ENCODE measurements at places on chromosomes 16 and 17.

DNA sequence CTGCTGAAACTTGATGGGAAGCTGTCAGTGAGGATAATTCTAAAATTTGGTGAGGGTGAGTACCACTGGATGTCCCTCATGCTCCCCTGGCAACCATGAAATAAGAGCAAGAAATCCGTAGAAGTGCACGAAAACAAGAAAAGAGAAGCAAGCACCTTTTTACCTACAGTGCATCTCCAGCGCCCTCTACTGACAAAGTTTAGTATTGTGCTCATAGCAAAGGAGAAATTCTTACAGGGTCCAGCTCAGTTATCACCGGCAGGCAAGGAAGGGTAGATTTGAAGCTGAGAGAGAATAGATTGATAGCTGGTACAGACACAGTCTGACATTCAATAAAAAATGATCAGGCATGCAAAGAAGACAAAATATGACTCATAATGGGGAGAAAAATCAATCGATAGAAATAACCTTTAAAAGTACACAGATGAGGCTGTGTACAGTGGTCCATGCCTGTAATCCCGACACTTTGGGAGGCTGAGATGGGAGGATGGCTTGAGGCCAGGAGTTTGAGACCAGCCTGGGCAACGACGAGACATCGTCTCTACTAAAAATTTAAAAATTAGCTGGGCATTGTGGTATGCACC is 28.3 kb upstream of the TEX2 start:
- DNase-seq, result no peak

GRCh38 chr17:27701963-27702362 is 71.0 kb downstream of the LGALS9 start:
- no peak for DNase-seq

DNA sequence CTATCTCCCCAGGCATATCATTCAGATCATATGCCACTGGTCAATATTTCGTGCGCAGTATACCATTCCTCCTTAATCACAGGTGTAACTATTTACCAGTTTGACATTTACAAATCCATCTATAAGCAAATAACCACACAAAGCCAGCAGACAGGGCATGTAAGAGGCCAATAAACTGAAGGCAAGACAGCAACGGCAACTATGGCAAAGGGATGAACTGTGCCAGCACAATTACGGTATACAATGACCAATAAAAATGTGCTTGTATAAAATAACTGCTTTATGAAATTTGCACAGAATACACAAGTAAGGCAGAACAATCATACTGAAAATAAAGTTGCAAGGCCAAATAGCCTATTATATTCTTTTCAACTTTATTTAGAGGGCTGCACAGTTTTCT is 9.2 kb downstream of the NETO2 start:
- DNase-seq, result no peak

DNA sequence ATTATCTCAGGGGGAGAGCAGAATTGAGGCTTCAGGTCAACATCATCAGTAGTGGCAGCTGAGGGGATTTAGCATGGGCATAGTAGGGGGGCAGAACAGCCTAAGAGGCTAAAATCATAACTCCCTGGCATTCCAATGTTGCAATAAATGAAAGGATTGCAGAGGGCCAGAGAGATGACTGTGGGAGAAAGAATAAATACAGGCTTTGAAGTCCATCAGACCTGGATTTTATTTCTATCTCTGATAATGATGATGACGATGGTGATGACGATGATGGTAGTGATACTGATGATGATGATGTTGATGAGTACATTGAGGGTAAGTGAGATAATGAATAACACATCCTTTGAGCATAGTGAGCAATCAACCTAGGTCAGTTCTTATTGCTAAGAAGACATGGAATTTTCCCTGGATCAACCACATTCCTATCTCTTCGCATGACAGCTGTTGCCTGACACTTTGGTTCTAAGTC is 107.4 kb upstream of the CDH11 start:
- no peak for DNase-seq

- no peak for DNase-seq
These were observed 412.1 kb downstream of the CA10 start for GRCh38 chr17:51746421-51746820.

- peak; percentile 38 for DNase-seq
These were observed 13.5 kb upstream of the DYNLRB2 start for GRCh38 chr16:80527297-80527696.

DNA sequence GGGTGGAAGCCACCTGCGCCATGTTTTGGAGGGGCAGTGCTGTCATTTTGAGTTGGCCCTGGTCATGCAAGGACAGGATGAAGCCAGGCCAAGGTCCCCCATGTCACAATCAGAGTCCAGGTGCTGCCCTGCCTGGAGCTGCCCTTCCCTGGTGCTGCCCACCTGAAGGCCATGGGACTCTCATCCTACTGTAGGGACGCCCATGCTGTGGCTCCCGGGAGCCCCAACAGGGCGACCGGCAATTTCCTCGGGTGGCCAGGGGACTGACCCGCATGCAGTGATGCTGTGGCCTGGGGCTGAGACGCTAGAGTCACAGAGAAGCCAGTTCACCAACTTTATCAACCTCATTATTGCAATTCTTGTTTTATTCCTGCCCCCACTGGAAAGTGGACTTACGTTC is 8.0 kb downstream of the CCL17 start:
- no peak for DNase-seq

GRCh38 chr16:81873206-81873605 is 94.1 kb downstream of the PLCG2 start:
- no peak for DNase-seq

GRCh38 chr17:13534946-13535345 is 66.8 kb downstream of the HS3ST3A1 start:
- DNase-seq, result no peak

- no peak for DNase-seq
These were observed 20.0 kb upstream of the ITGA3 start for GRCh38 chr17:50035945-50036344.

GRCh38 chr17:8341456-8341855 is 1.8 kb downstream of the ODF4 start:
- DNase-seq, result no peak

DNA sequence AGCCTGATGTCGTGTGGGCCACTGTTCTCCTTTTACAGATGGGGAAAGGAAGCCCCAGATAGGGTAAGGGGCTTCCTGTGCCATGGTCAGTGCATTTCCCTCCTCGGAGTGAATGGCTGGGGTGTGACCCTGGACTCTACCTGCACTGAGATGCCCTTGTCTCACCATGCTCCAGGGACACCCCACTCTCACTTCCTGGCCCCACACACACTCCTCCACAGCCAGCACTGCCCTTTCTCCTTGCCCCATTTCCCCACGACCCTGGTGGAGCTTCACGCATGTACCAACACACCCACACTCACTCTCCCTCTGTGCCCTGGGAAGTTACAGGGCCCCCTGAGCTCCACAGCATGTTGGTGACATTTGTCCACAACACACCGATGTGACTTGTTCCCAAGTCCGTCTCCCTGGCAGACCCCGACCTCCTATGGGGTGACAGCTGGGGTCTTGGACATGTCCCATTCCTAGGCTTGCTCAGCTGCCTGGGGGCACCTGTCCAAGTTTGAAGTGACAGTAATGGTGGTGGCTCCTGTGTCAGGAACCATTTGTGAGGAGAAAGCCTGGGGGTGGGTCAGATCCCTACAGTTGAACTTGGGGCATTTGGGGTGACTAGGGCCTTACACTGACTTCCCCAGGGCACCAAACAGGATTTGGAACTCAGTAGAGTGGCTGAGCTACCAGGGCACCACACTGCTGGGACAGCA is 47.4 kb downstream of the PECAM1 start:
- no peak for DNase-seq

DNA sequence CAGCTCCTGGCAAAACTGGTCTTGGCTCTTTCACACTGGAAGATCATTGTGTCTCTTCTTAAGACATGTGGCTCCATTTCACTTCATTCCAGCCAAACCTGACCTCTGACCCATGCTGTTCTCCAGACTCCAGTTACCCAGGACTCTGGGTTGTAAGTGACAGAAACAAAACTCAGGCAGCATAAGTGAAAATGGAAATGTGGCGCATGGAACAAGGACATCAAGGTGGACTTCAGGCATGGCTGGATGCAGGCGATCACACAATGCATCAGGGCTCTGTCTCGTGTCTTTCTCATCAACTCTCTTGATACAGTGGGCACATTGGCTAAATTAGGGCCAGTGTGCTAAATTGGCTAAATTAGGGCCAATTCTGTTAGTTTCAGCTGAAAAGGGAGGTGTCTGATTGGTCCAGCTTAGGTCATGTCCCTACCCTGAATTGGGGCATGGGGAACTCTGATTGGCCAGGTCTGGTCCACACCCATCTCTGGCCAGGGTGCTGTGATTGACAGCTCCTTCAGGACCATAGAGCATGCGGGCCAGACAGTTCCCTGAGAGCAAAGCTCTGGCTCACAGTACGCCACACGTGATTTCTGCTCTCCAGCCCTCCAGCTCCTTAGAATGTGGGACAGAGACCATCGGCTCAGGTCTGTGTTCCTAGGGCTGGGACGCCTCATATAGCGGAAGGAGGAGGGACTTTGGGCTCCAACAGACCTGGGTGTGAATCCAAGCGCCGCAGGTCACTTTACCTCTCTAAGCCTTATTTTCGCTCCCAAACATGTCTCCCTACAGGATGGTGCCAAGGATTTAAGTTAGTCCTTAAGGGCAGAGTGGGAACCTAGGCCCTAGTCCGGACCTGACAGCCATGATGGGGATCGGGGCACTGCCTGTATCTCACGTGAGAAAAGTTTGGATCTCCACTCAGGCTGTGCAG is 17.5 kb downstream of the SOCS1 start:
- DNase-seq, result no peak

DNA sequence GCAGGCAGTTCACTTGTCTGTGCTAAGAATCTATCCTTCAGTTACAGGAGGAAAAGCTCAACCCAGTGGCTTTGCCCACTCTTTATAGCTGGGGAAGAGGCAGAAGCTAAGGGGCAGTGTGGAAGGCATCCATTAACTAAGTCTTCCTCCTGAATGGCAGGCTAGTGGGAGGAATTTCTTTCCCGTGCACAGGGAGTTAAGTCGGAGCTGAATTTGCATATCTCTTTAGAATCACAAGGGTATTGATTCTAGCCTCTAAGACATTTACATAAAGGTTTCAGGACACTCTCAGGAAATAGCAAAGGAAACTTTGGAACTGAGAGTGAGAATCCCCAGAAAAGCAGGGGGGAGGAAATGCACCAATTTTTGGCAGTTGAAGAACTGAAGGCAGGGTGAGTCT is 245.6 kb downstream of the CA10 start:
- no peak for DNase-seq

DNA sequence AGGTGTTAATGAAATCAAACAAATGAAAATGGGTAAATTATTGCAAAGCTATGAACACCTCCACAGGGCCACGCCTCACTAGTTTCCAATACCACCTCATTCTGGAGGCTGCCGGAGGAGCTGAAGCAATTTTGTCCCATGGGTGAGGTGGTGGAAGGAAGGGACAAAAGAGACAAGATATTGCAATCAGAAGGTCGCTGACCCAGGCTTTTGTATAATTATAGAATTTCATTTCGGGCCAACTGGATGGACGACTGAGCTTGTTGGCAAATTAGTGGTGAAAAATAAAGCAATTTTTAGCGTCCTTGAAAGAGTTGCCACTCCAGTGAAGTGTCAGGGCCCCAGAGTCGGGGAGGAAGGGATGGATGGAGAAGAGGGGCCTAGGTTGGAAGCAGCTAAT is 147.9 kb downstream of the CYLD start:
- DNase-seq, result no peak

DNA sequence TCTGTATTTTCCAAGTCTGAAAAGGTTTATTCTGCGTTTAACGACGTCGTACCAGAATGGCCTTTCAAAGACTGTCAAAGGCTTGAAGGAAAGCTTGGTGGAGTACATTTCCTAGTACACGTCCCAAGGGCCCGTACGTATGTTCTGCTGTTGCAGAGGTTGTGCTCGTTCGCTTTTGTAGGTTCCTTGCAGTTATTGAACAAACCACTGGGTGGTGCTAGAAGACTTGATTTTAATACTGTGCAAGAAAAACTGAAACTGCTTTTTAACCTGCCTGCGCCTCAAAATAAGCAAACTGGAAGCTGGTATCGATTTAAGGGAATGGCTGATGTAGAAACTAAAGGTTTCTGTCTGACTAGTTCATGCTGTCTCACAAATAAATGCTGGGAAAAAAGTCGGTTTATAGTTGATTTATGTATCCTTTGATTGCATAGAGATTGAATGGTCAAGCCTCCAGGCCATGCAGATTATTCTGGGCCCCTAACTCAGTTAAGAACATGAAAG is 54.6 kb downstream of the USP10 start:
- DNase-seq, result peak; percentile 41

DNA sequence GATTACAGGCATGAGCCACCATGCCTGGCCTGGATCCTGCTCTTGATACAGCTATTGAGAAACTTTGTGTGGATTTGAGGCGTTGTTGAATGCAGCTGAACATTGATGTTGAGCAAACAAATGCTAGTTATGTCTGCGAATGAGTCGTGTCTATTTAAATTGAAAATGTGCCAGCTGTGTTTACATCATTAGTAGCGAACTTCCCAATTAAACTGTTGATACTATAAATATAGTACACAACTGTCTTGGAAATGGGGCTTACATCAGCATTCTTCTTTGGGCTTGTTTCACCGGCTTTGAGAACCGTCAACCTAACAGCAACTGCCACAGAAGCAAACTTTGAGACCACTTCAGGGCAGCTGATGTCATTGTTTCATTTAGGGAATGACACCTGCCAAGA is 251.9 kb downstream of the RBFOX1 start:
- DNase-seq, result no peak

- no peak for DNase-seq
These were observed 1260.0 kb downstream of the CDH8 start for GRCh38 chr16:60776281-60776680.

DNA sequence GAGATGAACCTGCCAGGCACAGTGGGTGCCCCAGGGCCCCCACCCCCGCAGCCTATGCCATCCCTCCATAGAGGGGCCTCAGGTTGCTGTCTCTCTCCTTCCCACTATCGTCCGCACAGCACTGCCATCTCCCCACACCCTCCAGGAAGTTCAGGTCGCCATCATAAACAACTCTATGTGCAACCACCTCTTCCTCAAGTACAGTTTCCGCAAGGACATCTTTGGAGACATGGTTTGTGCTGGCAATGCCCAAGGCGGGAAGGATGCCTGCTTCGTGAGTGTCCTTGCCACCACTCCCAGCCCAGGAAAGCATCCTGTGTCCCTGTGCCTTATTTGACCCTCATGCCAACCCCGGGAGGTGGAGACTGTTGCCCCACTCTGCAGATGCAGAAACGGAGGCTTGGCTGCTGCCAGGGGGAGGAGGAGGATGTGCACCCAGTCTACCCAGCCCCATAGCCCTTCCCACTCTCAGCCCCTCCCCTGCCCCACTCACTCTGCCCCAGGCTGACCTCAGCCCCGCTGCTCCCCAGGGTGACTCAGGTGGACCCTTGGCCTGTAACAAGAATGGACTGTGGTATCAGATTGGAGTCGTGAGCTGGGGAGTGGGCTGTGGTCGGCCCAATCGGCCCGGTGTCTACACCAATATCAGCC is 3.9 kb downstream of the PRSS21 start:
- DNase-seq, result no peak

Measured in activated CD4-positive, CD25-positive, alpha-beta regulatory T cell treated with anti-CD3 and anti-CD28 coated beads, Interleukin-2, amount 50 U/mL, for 72 hours (primary cell).